ENCODE measurements at places on chromosomes 1 and 21.

- DNase-seq = peak; percentile 34
Measured at GRCh38 chr1:143735764-143736461, 235.9 kb downstream of the FAM72C start.

GRCh38 chr1:150905301-150905700, 18.4 kb downstream of the CTXND2 start:
- DNase-seq = no peak

- peak; percentile 43 for DNase-seq
Measured at GRCh38 chr1:121444096-121444495, 259.3 kb downstream of the SRGAP2C start.

DNA sequence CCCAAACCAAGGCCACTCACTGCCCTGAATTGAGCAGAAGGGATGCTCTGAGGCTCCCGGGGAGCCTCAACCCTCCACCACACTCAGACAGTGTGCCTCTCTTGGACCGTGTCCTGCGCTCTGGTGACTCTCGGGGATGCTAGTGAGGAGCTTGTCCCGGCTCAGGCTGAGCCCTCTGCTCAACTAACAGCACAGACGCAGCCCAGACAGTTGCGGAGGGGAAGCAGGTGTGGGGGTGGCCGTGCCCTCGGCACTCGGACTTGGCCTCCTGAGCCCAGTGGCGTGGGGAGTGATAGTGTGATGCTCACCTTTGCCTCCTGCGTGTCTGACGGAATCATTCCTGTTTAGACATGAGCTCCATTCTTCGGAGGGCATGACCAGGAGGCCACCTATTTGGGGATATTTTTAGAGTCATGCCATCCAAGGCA, 15.4 kb upstream of the SLC19A1 start:
- no peak for DNase-seq

DNA sequence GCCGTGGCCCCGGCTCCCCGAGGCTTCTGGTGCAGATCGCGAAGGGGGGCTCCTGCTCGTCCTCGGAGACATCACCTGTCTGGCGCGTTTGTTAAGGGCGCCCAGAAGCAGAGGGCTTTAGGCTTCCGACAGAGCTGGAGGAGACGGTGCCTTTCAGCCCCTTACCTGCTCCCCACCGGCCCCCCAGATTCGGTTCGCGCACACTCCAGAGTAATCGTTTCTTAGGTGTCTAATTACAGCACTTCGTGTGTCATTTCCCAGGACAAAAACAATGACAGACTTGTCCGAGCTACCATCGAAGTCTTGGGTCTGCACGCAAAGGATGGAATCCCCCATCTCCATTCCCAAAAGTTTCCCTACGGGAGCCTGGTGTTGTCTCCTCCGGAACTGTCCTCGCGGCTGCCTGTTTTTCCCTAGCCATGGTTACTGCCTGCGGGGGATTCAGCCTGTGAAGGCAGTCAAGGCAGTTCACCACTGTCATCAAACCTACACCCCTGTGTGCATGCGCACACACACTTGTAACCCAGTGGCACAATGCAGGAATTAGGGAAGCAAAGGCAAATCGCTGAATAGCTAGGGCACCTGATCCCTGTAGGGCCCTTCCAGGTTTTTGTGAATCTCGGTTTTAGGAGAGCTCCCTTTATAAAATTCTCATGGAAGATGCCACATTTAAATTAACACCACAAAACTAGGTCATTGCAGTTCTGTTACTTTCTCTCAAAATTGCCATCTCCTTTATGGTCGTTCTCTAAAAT, 738 bp upstream of the CDC42BPA start:
- peak; percentile 58 for DNase-seq

DNA sequence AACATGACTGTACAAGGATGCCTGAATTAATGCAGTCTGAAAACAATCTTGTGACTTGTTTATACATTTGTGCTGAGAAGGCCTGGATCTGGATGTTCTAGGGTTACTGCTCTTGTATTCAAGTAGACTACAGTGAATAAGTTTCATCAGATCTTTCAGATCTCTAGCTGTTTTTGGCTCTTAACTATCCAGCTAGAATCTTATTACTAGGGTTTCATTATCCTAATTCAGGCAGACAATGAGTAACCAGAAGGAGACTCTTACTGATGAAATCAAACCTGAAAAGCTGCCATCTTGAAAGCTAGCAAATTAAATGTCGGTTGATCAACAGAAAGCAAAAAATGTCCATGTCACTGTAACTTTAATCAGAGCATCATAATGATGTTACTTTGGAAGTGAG, 112.5 kb upstream of the KCNK2 start:
- no peak for DNase-seq

All from cardiac fibroblast (primary cell).